Ovary (tissue), 10 donors: ENCODE measurements at places on chromosomes 11 and 22. TPM values are rescaled to one million over a fixed set of nuclear protein-coding genes. Genes with fewer than 3 reads are reported as not detected.

TMEM86A gene
- total RNA-seq, result 15.5 TPM

E2F8 gene
- 0.42 TPM for total RNA-seq

BRSK2 gene
- 1.2 TPM for total RNA-seq

VSTM5 gene
- total RNA-seq, result 0.20 TPM

FIBIN gene
- total RNA-seq, result 14.5 TPM

FOLR1 gene
- total RNA-seq, result 1.5 TPM

DNA sequence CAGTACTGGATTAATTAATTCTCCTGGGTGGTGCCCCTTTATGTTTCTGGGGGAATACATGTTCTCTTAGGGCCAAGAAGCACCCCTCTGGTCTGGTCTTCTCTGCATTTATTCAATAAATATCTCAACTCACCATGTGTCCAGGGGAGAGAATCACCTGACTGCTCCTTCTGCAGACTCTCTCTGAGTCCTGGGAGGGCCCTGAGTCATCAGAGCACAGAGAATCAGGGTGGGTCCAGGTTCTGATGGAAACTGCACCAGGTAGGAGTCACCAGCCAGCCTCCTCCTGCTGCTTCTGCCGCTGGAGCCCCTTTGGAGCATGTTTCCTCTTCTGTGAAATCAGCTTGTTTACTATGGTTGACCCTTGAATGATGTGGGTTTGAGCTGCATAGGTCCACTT lies 107.7 kb upstream of the PLET1 start:
- no peak for DNase-seq

- DNase-seq, result no peak
These were observed 188.2 kb downstream of the METTL15 start for GRCh38 chr11:28296426-28296825.

GRCh38 chr22:43109921-43110443 lies 568 bp upstream of the BIK start:
- DNase-seq, result no peak

DNA sequence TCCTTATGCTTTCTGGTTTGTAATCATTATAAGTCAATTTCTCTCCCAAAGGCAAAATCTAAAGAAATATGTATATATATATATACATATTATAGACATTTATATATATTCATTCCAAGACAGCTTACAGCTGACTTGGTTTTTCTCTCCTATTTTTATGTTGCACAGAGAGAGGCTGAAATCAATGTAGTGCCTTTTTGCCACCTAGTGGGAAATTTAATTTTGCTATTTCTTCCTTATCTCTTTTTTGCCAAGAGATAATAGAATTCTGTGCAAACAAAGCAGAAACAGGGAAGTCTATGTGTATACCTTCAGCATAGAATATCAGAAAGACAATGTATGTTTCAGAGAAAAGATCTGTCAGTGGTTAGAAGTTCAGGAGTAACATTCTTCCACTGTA lies 186.0 kb upstream of the ANO5 start:
- DNase-seq, result no peak

GRCh38 chr22:37018086-37018814 lies 997 bp downstream of the TST start:
- DNase-seq, result no peak

DNA sequence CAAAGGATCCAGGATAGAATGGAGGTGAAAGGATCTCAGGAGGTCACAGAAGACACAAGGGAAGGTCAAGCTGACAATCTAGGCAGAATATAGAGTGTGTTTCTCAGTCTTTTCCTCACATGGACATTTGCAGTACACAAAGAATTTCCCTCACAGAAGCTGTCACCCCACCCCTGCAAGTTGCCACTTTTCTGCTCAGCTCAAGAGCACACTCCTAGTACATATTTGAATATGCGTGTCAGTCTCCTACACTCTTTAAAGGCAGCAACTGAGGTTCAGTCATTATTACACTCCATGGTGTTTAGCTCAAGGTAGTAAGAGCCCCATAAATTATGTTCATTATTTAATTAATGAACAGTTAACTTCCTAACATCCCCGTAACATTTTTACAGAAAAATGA lies 59.1 kb downstream of the ETS1 start:
- DNase-seq, result no peak
